HEK293T (cell line): ENCODE measurements at places on chromosomes 2 and 18.

DNA sequence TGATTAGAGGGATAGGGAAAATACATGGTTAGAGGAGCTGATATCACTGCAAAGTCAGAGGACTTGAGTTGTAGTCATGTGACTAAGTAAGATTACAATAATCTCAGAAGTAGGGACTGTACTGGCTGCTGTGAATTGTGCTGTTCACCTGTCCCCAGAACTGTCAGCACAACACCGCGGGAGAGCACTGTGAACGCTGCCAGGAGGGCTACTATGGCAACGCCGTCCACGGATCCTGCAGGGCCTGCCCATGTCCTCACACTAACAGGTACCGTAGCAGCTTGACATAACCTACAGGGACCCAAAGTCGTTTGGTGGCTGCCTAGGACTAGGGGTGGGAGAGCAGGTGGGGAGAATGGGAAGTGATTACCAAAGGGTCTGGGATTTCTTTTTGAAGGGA, 132.8 kb upstream of the TTC39C start:
- DNase-seq: no peak

- no peak for DNase-seq
These were observed 66.8 kb upstream of the FOSL2 start for GRCh38 chr2:28325567-28326468.

GRCh38 chr18:74233933-74234325, 57.8 kb downstream of the CYB5A start:
- DNase-seq: no peak

GRCh38 chr2:236793023-236794011, 223.7 kb downstream of the ACKR3 start:
- no peak for DNase-seq
